ENCODE measurements at places on chromosomes 13 and 19. TPM values are rescaled to one million over a fixed set of nuclear protein-coding genes. Genes with fewer than 3 reads are reported as not detected.

Gene EXOC3L2
- total RNA-seq = 0.99 TPM

Gene RAB11B
- total RNA-seq = 34.1 TPM

Gene FGF14
- total RNA-seq = 59.7 TPM

Gene CNN2
- total RNA-seq = 43.4 TPM

Gene GIPR
- total RNA-seq = 0.55 TPM

All from spinal cord (tissue), 10 donors.